ENCODE measurements at places on chromosomes 3 and 15.

GRCh38 chr3:110381992-110382391, 689.6 kb upstream of the NECTIN3 start:
- DNase-seq, result no peak
- H3K4me3 ChIP-seq, result no peak overlapping the region
- no peaks in the 10 kb centered on the region for H3K36me3 ChIP-seq
- no peaks in the 10 kb centered on the region for H3K4me1 ChIP-seq
- H3K27me3 ChIP-seq, result no peaks in the 10 kb centered on the region
- H3K27ac ChIP-seq, result no peak overlapping the region

GRCh38 chr3:38454178-38454883, 641 bp downstream of the ACVR2B start:
- H3K27ac ChIP-seq, result peak overlapping the region; percentile 86
- peak; percentile 69 for DNase-seq
- no peaks in the 10 kb centered on the region for H3K27me3 ChIP-seq
- no peaks in the 10 kb centered on the region for H3K36me3 ChIP-seq
- peak overlapping the region; percentile 72 for H3K4me3 ChIP-seq
- H3K4me1 ChIP-seq, result peaks cover 10% of the 10 kb centered on the region

DNA sequence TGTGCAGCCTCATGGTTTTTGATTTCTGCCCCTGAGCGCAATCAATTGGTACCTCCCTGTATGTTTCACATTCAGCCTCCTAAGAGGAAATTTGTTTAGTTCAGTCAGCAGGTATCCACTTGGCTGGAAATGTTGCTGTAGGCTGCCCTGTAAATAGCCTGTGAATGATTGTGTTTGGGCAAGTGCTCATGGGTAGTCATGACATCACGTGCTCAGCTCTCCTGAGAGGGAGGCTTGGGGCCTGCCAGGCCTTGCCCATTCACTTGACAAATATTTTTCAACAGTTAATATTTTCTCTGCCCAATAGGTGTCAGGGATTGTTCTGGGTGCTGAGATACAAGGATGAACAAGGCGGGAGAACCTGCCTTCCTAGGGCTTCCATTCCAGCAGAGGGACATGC, 13.3 kb downstream of the HRH1 start:
- no peak overlapping the region for H3K27ac ChIP-seq
- H3K4me3 ChIP-seq, result no peak overlapping the region

GRCh38 chr15:79160211-79160610, 69.6 kb upstream of the RASGRF1 start:
- no peak overlapping the region for H3K27ac ChIP-seq
- no peaks in the 10 kb centered on the region for H3K36me3 ChIP-seq
- no peaks in the 10 kb centered on the region for H3K27me3 ChIP-seq
- no peak overlapping the region for H3K4me3 ChIP-seq
- no peaks in the 10 kb centered on the region for H3K4me1 ChIP-seq

DNA sequence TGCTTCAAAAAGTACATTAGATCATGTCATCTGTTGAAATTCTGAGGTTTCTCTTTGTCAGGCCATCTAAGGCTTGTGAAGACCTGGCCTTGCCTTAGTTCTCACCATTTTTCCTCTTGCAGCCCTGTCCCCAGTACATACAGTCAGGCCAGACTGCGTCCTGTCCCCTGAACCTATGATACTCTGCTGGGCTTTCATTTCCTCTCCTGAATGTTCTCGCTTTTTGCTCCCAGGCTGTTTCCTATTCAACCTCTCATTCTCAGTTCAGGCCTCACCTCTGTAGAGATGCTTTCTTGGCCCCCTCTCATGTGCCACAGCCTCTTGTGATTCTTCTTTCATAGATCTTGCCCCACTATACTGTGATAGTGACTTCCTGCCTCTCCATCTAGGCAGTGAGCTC, 648.8 kb upstream of the KCNMB2 start:
- H3K4me1 ChIP-seq, result no peaks in the 10 kb centered on the region
- H3K36me3 ChIP-seq, result no peaks in the 10 kb centered on the region
- H3K27ac ChIP-seq, result no peak overlapping the region

GRCh38 chr3:149784064-149784704, 8.2 kb downstream of the ANKUB1 start:
- DNase-seq, result no peak
- H3K27me3 ChIP-seq, result no peaks in the 10 kb centered on the region
- no peak overlapping the region for H3K4me3 ChIP-seq
- H3K36me3 ChIP-seq, result no peaks in the 10 kb centered on the region
- no peaks in the 10 kb centered on the region for H3K4me1 ChIP-seq
- no peak overlapping the region for H3K27ac ChIP-seq

DNA sequence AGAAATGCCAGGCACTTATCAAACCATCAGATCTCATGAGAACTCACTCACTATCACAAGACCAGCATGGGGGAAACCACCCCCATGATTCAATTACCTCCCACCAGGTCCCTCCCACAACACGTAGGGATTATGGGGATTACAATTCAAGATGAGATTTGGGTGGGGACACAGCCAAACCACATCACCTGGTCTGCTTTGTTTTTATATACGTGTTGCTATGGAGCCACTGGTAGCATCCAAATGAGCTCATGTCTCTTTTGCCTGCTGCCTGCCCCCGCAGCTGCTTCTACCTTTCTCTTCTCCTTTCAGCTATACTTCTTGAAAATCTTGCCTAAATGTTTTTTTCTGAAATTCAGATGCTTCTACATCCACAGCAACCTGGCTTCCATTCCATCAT, 26.8 kb upstream of the PCOLCE2 start:
- no peaks in the 10 kb centered on the region for H3K36me3 ChIP-seq
- no peaks in the 10 kb centered on the region for H3K4me1 ChIP-seq
- no peak overlapping the region for H3K27ac ChIP-seq
- no peak for DNase-seq
- H3K27me3 ChIP-seq, result no peaks in the 10 kb centered on the region

DNA sequence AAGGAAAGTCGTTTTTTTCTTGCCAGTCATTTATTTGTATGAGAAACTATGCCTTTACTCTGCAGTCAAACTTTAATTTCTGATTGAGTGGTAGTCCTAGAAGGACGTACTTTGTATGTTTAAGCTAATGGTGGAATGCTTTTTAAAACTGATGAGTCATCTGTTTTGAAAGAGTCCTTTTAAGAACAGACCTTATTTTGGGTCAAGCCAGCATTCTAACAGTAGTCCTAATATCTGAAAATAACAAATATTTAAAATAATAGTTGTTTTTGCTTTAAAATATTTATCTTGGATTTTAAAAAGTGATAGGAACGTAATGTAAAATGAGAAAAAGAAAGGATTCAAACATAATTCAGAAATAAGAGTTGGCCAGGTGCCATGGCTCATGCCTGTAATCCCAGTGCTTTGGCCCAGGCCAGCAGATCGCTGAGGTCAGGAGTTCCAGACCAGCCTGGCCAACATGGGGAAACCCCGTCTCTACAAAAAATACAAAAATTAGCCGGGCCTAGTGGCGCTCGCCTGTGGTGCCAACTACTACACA, 1.3 kb upstream of the LRRC58 start:
- H3K36me3 ChIP-seq, result no peaks in the 10 kb centered on the region
- no peak overlapping the region for H3K27ac ChIP-seq
- H3K4me1 ChIP-seq, result peaks cover 5% of the 10 kb centered on the region

DNA sequence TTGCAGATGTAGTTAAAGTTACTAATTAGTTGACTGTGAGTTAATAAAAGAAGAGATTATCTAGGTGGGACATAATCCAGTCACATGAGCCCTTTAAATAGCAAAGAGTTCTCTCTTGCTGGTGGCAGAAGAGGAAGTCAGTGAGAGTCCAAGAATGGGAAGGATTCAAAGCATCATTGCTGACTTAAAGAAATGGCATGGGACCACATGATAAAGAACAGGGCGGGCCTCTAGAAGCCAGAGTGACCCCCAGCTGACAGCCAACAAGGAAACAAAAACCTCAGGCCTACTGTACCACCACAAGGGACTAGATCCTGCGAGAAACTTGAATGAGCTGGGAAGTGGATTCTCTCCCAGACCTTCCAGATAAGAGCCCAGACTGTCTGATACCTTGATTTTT, 447.2 kb upstream of the CCDC54 start:
- no peaks in the 10 kb centered on the region for H3K36me3 ChIP-seq
- H3K27ac ChIP-seq, result no peak overlapping the region
- H3K4me1 ChIP-seq, result no peaks in the 10 kb centered on the region
- H3K4me3 ChIP-seq, result no peak overlapping the region

- H3K4me1 ChIP-seq, result no peaks in the 10 kb centered on the region
- no peaks in the 10 kb centered on the region for H3K36me3 ChIP-seq
- H3K27me3 ChIP-seq, result no peaks in the 10 kb centered on the region
- H3K4me3 ChIP-seq, result no peak overlapping the region
Observed at GRCh38 chr3:53629402-53629723, 135.0 kb downstream of the CACNA1D start.

GRCh38 chr3:83248454-83248853, 1487.0 kb upstream of the GBE1 start:
- DNase-seq, result no peak
- H3K27me3 ChIP-seq, result no peaks in the 10 kb centered on the region
- no peaks in the 10 kb centered on the region for H3K36me3 ChIP-seq
- H3K27ac ChIP-seq, result no peak overlapping the region
- no peak overlapping the region for H3K4me3 ChIP-seq
- no peaks in the 10 kb centered on the region for H3K4me1 ChIP-seq

- H3K36me3 ChIP-seq, result no peaks in the 10 kb centered on the region
- no peaks in the 10 kb centered on the region for H3K27me3 ChIP-seq
- H3K27ac ChIP-seq, result no peak overlapping the region
- DNase-seq, result no peak
Observed at GRCh38 chr15:72865486-72865885, 81.9 kb upstream of the ADPGK start.

- H3K4me1 ChIP-seq, result no peaks in the 10 kb centered on the region
- no peak overlapping the region for H3K4me3 ChIP-seq
- DNase-seq, result no peak
- no peaks in the 10 kb centered on the region for H3K36me3 ChIP-seq
Observed at GRCh38 chr15:79016527-79017170, 71.8 kb upstream of the CTSH start.

- no peaks in the 10 kb centered on the region for H3K4me1 ChIP-seq
- H3K36me3 ChIP-seq, result no peaks in the 10 kb centered on the region
- H3K4me3 ChIP-seq, result no peak overlapping the region
- H3K27ac ChIP-seq, result no peak overlapping the region
- no peak for DNase-seq
Observed at GRCh38 chr3:171485338-171485737, 25.1 kb upstream of the TNIK start.

- H3K36me3 ChIP-seq, result no peaks in the 10 kb centered on the region
- no peaks in the 10 kb centered on the region for H3K27me3 ChIP-seq
- H3K4me3 ChIP-seq, result no peak overlapping the region
- DNase-seq, result no peak
- H3K4me1 ChIP-seq, result no peaks in the 10 kb centered on the region
Observed at GRCh38 chr3:190491533-190492054, 22.3 kb upstream of the IL1RAP start.

DNA sequence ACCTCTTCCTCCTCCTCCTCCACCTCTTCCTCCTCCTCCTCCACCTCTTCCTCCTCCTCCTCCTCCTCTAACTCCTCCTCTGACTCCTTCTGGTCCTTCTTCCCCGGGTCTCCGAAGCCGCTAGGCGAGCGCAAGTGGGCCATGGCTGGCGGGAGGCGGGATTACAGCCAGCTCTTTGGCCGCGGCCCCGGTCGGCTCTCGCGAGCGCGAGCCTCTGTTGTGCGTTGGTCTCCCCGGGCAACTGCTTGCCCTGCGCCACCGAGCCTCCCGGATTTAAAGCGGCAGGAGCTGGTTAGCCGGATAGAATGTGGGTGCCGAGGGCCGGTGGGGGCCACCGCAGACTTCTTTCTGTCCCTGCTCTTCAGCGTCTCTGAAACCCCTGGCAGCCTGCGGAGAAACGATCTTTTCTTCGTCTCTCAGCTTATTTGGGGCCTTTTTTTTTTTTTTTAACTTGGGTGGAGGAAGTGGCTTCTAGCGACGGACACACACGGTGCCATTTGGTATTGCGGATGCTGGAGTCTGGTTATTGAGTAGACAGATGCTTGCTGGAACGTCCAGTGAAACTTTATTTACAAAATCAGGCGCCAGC, at the start of gene ERICH6:
Gene ERICH6, minus strand, starts transcription at position 165 of the 589 bp plus-strand sequence. Its CDS starts 22 bp downstream, at position 143.
- peak; percentile 92 for DNase-seq
- no peaks in the 10 kb centered on the region for H3K36me3 ChIP-seq
- H3K27me3 ChIP-seq, result no peaks in the 10 kb centered on the region
- H3K4me3 ChIP-seq, result peak within 1 kb of the TSS; percentile 56
- peak within 1 kb of the TSS; percentile 63 for H3K27ac ChIP-seq

DNA sequence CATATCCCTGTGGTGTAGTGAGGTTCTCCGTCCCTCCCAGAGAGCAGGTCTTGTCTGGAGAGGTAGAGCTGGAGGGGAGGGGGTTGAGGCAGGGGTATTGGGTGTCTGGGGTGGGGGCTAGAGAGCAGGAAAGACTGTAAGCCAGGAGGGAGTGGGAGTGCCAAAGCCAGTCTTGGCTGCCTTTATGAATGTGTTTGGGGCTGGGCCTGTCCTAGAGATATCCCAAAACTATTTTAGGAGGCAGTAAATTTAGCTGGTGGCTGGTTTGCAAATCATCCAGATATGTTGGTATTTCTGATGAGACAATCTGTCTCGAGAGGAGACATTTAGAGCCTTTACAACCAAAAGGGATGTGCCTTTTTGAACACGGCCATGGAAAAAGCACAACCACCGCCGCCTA, 166.6 kb downstream of the TLE3 start:
- H3K4me1 ChIP-seq, result no peaks in the 10 kb centered on the region
- no peak overlapping the region for H3K27ac ChIP-seq
- DNase-seq, result no peak
- no peaks in the 10 kb centered on the region for H3K27me3 ChIP-seq
- H3K36me3 ChIP-seq, result no peaks in the 10 kb centered on the region
